Esophagus mucosa (tissue), 1 donor: ENCODE measurements at places on chromosomes 7 and 10. TPM values are rescaled to one million over a fixed set of nuclear protein-coding genes. Genes with fewer than 3 reads are reported as not detected.

DNA sequence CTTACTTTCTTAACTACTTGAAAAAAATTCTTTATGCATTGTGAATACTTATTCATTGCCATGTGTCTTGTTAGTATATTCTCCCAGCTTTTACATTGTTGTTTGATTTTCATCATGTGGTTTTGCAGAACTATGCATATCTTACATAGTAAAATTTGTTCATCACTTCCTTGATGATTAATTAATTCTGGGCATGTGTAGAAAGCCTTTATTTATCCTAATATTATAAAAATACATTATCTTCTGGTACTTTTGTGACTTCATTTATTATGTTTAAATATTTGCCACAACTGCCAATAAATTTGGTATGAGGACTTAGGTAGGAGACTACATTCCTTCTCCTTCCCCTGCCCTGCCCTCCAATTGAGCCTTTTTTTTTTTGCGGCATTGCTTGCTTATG lies 166.0 kb upstream of the ZNF32 start:
- no peak for ATAC-seq

Gene ADCY1
- 0.40 TPM for total RNA-seq

DNA sequence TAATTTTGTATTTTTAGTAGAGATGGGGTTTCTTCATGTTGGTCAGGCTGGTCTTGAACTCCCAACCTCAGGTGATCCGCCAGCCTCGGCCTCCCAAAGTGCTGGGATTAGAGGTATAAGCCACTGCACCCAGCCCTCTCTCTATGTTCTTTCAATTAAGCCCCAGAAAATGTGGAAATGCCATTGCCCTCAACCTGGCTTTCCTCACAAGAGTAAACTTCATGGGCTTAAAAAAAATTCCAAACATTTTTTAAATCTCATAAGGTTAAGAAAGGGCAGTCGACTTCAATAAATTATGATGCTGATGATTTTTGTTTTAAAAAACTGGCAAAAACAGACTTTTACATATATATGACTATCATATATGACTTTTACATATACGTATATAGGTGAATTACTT lies 107.6 kb downstream of the TES start:
- no peak for ATAC-seq

Gene SPAM1
- total RNA-seq: not detected

- no peak for ATAC-seq
Observed at GRCh38 chr10:21980691-21981090, 22.8 kb downstream of the DNAJC1 start.

Gene FAM180A
- 0.68 TPM for total RNA-seq

- no peak for ATAC-seq
Observed at GRCh38 chr7:146117576-146117975, 975 bp downstream of the CNTNAP2 start.

Gene CADPS2
- total RNA-seq: 2.4 TPM

- ATAC-seq: no peak
Observed at GRCh38 chr7:154640917-154641316, 362.0 kb downstream of the PAXIP1 start.

DNA sequence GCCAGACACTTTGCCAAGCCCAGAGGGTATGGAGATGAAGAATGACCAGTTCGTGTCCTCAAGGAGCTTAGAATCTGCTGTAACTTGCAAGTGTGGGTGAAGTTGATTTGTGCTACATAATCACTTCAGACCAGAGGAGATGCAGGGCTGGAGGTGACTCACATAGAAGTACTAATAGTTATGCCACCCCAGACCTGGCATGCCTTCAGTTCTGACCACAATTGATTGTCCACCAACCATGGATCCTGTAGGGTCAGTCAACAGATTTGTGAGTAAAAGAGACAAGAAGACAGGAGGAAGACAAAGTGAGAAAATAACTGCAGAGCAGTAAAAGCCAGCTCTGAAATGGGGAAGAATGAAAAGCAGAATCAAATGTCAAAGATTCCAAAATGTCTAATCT lies 51.2 kb upstream of the BMPER start:
- no peak for ATAC-seq

Gene R3HCC1L
- total RNA-seq: 7.7 TPM

- ATAC-seq: no peak
Observed at GRCh38 chr10:124345521-124345920, 73.2 kb downstream of the OAT start.

Gene KNDC1
- 3.8 TPM for total RNA-seq

- peak; percentile 22 for ATAC-seq
Observed at GRCh38 chr10:127195041-127195506, 1.3 kb downstream of the INSYN2A start.

- no peak for ATAC-seq
Observed at GRCh38 chr10:47140761-47141348, 159.1 kb upstream of the GDF10 start.

- ATAC-seq: peak; percentile 92
Observed at GRCh38 chr10:80477813-80478212, 23.7 kb downstream of the TSPAN14 start.

DNA sequence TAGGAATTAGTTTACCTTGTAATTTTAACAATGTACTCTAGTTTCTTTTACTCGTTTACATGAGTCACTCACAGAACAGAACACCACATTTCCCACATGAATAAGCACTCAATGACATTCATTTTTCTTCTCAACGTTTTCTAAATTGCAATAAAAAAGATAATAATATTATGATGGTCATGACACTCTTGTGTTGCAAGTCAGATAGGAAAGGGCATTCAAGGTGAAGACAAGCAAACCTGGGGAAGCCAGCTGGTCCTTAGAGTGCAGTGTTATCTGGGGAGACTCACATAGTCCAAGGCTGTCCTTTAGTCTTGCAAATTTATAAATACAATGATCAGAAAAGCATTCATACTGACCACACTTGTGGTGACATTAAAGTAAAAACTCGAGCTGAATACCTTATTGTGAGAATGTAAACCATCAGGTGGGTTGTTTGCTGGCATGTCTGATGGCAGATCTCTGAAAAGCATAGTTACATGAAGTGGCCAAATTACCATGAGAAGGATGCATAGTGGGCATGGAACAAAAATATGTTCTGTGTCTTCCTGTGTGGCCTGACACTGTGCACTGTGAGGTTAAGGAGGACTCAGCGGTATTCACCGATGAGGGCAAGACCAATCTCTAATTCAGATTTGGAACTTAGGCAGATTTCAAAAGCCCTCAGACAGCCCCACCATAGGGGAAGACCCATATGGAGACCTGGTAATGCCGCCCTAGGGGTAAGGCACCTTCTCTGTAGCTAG lies 158.9 kb upstream of the ASAH2 start:
- no peak for ATAC-seq
